GM23248 (cell line): ENCODE measurements at places on chromosomes 1 and 21.

DNA sequence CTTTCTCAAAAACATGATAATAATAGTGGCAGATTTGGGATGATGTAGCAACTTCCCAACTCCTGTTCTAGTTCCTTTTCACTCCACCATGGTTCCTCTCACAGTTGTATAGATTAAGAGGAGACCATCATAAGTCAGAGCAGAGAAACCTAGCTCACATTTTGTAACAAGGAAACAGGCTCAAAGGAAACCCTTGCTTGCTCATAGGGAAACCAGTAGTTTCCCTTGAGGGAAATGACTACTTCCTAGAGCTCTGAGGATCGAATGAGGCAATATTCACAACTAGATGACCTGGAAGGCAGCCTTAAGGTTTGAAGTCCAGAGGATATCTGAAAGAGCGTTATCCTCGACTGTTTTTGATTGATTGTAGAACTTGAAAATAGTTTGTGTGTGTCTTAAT is 76.1 kb upstream of the C8B start:
- DNase-seq = peak; percentile 9

GRCh38 chr1:1847890-1848289 is 43.0 kb downstream of the GNB1 start:
- no peak for DNase-seq

DNA sequence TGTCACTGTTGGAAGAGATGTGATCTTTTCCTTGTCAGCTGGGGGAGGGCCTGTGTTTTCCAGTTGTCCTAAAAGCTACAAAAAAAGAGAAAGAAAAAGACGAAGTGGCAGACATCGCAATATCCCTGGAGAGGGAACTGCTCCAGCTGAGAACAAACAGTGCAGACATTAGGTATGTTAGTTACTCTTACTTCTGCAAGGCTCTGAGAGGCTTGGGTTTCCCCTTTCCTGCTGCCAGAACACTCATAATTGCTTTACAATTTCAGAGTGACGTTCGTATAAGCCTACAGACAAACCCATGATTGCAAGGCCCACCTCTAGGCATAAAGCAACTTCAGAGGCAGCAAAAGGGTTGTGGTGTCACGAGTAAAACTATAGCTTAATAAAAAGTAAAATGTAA is 31.1 kb downstream of the CD160 start:
- DNase-seq = no peak

- peak; percentile 58 for DNase-seq
Measured at GRCh38 chr1:10610901-10611600, 136.3 kb downstream of the PEX14 start.

- peak; percentile 24 for DNase-seq
Measured at GRCh38 chr1:52996653-52997052, 65.4 kb upstream of the PODN start.

GRCh38 chr1:37755290-37755689 is 9.6 kb downstream of the EPHA10 start:
- DNase-seq = no peak

DNA sequence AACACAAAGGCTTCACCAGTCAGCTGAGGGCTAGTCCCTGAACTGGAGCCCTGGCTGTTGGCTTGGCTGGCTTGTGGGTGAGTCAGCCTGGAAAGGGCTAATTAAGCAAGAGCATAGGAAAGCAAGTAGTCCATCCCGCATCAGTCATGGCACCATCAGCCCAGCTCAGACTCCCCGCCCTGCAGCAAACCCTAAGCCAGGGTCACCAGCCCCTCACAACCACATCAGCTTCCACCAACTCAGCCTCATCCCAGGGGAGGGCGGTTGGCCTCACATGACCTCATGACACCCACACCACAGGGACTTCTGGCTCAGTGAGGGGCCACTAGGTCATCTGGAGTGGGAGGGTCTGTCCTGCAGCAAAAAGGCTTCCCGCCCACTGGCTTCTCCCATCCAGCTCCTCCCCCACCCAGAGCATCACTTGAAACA is 7.0 kb upstream of the SPATC1L start:
- DNase-seq = peak; percentile 93

- DNase-seq = no peak
Measured at GRCh38 chr1:63855942-63856341, 82.1 kb downstream of the ROR1 start.

- DNase-seq = no peak
Measured at GRCh38 chr1:34715139-34715538, 39.7 kb upstream of the GJB5 start.

DNA sequence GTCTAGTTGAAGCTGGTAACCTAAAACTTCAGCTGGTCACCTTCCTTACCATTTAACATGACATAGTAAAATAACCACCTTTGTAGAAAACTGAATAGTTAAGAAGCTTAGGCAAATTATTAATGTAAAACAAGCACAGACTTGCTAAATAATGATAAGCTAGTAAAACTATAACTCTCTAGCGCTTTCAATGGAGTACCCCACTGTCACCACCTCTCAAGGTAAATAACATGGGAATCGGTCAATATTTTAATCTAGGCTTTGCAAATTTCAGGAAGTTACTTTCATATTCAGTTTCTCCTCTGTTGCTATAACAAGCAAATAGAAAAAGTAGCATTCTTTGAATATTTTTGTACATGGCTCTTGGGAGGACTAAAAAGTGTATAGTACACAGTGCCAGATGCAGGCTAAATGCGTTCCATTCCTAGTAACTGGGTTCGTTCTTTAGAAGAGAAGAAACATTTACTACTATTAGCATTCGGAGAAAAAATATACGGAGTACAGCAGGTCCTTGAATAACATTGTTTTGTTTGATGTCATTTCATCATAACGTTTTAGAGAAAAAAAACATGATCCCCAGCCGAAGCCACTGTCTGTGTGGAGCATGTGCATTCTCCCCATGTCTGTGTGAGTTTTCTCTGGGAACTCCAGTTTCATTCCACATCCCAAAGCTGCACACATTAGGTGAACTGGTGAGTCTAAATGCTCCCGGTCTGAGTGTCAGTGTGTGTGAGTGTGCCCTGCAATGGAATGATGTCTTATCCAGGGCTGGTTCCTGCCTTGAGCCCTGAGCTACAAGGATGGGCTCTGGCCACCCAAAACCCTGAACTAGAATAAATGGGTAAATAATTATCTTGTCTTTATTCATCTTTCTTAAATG is 52.5 kb downstream of the EPRS1 start:
- DNase-seq = peak; percentile 6

DNA sequence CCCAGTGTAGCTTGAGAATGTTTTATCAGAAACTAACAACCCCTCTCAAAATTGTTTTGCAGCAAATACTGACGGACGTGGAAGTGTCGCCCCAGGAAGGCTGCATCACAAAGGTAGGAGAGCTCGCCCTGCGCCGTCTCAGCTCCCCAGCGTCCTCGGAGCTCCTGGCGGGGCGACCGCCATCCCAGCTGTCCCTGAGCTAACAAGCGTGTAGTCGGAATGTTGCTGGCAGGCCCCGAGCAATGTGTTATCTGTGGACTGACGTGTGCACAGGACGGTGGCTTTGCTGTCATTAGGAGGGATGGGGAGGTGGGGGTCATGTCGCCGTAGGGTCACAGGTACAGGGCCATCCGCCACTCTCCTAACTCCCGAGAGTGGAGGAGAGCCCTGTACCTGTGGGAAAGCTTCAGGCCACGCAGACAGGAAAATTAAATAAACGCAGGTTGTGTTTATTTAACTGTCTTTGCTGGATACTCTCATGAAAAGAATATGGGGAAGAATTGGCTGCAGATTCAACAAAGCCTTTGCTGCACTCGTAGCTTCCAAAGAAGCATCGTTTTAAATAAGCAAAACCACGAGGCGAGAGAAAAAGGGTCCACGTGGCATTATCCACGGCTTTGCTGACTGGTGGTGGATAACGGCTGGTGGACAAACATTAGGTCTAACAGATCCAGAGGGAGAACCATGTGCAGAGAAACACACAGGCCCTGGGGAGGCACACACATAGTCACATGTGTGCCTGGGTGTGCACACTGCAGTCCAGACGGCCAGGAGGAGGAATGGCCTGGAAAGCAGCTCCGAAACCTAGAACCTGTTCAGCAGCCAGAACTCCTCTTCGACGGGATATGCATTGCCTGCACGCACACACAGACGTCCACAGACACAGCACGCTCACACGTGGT is 175.3 kb downstream of the PRDM16 start:
- peak; percentile 18 for DNase-seq

- DNase-seq = peak; percentile 68
Measured at GRCh38 chr21:26433386-26433785, 139.7 kb downstream of the CYYR1 start.

- no peak for DNase-seq
Measured at GRCh38 chr1:244099258-244099930, 48.3 kb downstream of the ZBTB18 start.

DNA sequence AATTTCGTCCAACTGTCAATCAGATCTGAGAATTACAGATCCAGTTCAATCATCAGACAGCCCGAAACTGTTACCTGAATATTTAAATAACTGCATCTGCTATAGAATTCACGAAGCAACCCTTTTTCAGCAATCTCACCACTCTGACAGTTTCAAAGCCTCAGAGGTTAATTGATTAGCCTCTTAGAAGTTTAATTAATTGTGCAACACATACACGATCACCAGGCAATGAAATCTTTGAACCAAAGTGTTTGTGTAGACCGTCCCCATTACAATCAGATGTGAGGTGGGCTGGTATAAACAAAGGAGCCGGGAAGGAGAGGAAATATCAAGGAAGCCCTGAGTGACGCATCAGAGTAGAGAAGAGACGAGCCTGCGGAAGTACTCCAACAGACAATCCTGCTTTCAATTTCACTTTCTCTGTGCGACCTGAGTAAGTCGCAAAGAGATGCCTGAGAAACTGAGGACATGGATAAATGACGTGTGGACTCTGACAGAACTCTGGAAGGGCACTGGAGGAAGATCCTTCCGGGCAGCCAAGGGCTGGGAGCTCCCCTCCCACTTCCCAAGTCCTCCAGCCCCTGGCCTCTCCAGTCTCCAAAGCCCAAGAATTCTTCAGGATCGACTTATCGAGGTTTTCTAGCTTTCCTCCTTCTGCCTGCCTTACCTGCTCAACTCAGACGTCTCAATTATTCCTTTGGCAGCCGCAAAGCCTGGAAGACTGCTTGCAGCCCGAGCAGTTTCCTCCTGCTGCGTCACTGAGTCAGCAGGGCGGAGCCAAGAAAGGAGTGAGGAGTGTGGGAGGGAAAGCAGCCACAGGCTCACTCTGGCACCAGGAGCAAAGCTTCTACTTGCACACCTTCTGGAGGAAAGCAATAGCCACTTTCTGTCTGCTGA is at the start of gene RNASEL:
TSS of gene RNASEL (minus strand) at position 757 of the 897 bp plus-strand sequence. CDS start 2,450 bp downstream, outside the sequence.
- peak; percentile 89 for DNase-seq

DNA sequence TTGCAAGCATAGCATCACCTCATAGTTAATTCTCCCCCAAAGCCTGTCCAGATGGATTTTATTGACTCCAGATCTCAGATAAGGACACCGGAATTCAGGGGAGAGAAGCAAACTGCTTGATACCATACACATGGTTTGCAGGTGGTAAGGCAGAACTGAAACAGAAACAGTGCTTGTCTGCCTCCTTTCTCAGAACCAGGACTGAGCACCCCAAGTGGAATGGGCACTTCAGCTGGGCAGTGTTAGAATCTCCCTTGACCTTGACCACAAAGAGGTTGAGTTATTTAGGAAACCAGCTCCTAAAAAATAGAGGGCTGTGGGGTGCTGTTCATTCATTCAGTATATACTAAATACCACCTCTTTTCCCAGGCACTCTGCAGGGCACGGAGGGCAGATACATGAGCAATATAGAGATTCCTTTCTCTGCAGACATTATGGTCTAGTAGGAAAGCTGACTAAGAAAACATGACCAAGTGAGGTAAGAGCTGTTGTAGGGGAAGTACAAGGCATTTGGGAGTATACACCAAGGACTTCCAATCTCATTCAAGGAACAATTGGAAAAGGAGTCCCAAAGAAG is 185.2 kb downstream of the C1orf94 start:
- no peak for DNase-seq

GRCh38 chr1:228513236-228513900 is 26.2 kb downstream of the RNF187 start:
- no peak for DNase-seq

DNA sequence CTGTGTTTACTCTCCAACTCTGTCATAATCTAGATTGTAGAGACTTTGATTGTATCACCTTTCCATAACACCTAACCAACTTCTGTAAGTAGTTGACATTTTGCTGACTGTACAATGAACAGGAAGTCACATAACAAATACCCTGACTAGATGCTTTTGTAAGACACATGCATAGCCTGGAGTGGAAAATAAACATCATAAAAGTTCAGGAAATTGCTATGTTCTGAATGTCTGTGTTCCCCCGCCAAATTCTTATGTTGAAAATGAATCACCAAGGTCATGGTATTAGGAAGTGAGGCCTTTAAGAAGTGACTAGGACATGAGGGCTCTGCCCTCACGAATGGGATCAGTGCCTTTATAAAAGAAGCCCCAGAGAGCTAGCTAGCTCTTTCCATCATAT is 40.4 kb upstream of the ZSWIM5 start:
- peak; percentile 95 for DNase-seq

- DNase-seq = peak; percentile 88
Measured at GRCh38 chr1:224929335-224930237, at the start of gene DNAH14. DNAH14 (plus strand) TSS chr1:224929675; CDS start chr1:224952703, 23,028 bp downstream.

- peak; percentile 89 for DNase-seq
Measured at GRCh38 chr21:38352536-38353219, 95.9 kb downstream of the KCNJ15 start.

GRCh38 chr1:65164633-65165032 is 16.6 kb downstream of the AK4 start:
- DNase-seq = peak; percentile 65
